ENCODE measurements at places on chromosomes 12 and 14.

DNA sequence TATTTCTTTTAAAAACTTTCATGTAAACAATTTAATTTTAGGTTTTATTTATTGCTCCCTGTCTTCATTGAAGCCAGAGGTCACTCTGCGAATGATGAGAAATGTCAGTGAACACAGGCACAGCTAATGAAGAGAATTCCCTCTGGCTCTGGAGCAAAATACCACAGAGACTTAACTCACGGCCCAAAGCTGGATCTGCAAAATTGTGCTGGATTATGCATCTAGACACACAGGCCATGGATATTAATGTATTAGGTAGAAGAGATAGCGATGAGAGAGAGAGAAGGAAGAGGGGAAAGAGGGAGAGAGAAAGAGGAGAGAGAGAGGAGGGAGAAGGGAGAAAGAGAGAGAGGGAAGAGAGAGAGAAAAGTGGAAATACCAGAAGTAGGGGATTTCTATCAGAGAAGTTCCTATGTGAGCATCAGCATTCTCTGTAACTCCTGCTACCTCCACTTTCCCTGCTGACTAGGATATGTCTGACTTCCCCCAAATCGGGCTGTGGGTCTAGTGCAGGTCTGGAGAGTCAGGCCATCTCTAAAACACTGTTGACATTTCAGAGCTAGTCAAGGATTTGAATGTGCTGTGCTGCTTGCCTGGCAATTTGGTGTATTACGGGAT, 3.7 kb downstream of the ARHGDIB start:
- DNase-seq, result no peak

- peak; percentile 12 for DNase-seq
Measured at GRCh38 chr14:81219759-81220579, 790 bp downstream of the GTF2A1 start.

GRCh38 chr12:75722714-75723200, 211.3 kb upstream of the KRR1 start:
- DNase-seq, result peak; percentile 3

- peak; percentile 36 for DNase-seq
Measured at GRCh38 chr14:61860294-61860918, 98.2 kb downstream of the SNAPC1 start.

DNA sequence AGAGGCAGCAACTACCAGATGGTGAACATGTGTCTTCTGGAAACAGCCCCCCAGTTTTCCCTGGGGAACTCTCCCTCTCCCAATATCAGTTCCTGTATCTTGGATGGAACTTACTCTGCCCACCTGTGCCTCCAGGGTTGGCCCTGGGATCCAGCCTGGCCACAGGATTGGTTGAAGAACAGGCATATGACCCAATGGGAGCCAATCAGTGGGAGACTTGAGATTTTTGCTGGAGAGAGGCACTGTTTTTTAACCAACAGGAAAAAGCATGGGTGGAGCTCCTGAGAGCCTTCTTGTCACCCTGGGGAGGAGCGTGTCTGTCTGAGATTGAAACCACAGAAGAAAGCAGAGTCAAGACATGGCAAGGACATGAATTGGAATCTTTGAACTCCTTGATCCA, 33.6 kb upstream of the COX6A1 start:
- DNase-seq, result no peak

- DNase-seq, result no peak
Measured at GRCh38 chr14:99909513-99910064, 116.4 kb downstream of the EML1 start.

DNA sequence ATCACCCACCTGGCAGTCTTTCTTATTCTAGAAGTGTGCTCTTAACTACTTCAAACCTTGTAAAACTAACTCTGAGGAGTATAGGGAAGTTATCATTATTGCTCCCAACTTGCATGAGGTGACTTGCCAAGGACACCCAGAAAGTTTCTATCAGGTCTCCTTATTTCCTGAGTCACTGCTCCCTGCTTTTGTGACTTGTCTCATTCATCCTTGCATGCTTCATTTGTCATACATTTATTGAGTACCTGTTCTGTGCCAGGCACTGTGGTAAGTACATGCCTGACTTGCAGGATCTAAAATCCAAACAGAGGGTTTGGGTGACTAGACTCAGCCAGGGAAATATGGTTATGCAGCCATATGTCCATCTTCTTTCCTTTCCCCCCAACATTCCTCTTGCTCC, 25.5 kb downstream of the CFAP251 start:
- DNase-seq, result no peak

DNA sequence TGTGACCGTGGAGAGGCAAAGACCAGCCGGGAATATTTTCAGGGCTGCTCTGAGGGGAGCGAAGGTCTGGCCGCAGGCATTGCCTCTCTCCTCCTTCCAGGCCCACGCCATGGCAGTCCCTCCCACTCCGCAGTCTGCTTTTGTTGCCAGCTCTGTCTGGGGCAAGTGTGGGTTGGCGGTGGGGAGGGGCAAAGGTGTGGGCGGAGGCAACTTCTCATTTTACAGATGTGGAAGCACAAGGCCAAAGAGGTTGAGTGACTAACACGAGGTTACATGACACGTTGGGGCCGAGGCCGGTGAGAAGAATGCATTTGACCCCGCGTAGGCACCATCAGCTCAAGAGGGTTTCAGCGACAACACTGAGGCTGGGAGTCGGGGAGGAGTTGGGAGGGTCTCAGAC, 6.1 kb upstream of the FAIM2 start:
- no peak for DNase-seq

- no peak for DNase-seq
Measured at GRCh38 chr14:103550451-103551337, 11.8 kb downstream of the BAG5 start.

DNA sequence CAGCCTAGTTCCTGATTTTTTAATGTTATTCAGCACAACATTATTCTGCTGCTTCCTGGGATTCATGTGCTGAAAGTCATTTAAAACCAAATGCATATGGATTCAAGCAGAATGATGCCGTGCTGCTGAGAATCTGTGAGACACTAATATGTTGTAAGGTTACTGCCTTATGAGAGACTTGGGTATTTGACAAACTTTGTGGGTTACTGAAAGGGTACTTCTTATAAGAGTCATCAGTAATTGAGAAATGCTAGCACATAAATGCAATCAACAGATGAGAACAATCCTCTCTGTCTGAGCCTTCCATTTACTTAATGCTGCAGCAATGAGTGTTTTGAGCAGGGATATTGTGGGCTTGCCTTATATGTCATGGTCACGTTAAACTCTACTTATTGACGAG, 175.7 kb downstream of the NPAS3 start:
- DNase-seq, result no peak

GRCh38 chr12:98575013-98575412, 18.5 kb upstream of the SLC25A3 start:
- no peak for DNase-seq

- no peak for DNase-seq
Measured at GRCh38 chr14:89435492-89435891, 18.5 kb upstream of the FOXN3 start.

DNA sequence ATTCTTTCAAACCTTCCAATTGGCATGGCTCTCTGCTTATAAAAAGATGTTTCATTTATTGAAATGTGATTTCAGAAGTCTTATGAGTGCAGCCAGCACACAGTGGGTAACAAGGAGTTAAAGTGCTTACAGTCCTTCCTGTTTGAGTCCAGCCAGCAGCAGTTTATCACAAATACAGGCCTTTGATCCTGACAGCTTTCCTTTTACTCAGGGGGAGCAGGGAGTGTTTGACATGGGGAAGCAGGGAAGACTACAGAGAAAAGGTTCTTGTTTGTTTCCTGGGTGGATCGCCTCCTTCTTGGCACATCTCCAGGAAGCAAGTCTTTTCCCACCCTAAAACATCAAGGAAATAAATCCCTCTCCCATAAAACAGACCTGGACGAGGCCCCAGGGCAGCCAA, 216.1 kb downstream of the MSRB3 start:
- DNase-seq, result no peak

- no peak for DNase-seq
Measured at GRCh38 chr12:50120953-50121352, 8.9 kb downstream of the COX14 start.

DNA sequence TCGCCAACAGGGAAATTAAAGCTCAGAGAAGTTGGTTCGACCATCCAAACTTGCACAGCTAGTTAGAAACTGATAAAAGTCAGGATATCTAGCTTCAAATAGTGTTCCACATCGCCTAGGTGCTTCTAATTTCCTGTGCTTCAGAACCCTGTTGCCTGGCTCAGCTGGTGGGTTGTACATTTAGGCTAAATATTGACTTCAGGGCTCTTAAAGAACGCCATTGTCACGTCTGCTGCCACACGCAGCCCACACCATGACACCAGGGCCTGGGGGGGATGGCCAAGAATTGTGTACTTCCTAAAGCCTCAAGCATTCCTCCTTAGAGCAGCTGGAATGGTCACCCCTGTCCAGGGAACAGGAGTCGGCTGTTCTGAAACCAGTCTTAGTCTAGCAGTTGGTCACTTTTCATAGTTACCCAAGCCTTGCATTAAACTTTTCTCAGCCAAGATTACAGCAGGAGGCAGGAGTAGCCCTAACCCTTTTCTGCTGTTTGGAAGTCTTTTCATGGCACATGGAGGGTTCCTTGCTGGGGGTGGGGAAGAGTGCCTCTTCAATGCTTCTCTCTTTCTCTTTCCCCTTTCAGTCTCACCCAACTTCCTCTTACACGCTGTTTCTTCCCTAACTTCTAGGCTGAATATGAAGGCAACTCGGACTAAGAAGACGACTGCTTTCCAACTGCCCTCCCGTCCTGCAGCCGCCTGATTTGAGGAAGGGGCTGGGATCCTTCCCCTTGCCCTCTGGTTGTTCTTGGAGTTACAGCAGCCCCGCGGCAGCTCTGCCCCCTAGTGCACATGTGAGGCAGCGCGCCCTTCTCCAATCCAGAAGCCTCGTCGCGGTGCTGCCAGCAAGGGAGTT, 17.1 kb downstream of the FOS start:
- peak; percentile 66 for DNase-seq

GRCh38 chr12:78494911-78495310, 369.7 kb upstream of the SYT1 start:
- no peak for DNase-seq

- DNase-seq, result no peak
Measured at GRCh38 chr12:468671-469389, 9.1 kb downstream of the B4GALNT3 start.

DNA sequence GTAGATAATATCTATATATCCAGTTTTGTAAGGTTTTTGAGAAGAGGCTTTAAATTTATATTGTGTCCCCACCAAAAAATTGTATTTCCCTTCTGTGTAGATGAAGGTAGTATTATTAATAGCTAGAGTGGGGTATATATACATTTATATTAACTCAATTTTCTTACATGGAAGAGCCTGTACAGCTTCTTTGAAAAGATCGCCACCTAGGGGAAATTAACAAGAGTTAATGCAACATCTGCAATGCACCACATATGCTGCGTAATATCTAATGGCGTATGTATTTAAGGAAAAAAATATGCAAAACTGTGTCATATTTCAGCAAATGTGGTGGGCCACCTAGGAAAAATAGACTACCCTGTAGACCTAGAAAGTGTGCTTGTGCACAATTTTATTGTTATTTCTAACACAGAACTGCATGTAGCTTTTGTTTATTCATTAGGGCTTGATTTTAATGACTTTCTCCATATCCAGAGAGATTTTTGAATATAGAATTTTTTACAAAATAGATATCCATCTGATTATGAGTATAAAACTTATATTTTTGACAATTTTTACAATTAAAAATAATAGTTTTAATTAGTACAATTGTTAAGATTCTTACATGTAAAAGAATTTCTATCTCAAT, 14.0 kb downstream of the CCER1 start:
- DNase-seq, result no peak

- no peak for DNase-seq
Measured at GRCh38 chr14:89957791-89958190, 2.1 kb downstream of the TDP1 start.

- DNase-seq, result no peak
Measured at GRCh38 chr12:10716704-10717315, 6.3 kb downstream of the YBX3 start.

DNA sequence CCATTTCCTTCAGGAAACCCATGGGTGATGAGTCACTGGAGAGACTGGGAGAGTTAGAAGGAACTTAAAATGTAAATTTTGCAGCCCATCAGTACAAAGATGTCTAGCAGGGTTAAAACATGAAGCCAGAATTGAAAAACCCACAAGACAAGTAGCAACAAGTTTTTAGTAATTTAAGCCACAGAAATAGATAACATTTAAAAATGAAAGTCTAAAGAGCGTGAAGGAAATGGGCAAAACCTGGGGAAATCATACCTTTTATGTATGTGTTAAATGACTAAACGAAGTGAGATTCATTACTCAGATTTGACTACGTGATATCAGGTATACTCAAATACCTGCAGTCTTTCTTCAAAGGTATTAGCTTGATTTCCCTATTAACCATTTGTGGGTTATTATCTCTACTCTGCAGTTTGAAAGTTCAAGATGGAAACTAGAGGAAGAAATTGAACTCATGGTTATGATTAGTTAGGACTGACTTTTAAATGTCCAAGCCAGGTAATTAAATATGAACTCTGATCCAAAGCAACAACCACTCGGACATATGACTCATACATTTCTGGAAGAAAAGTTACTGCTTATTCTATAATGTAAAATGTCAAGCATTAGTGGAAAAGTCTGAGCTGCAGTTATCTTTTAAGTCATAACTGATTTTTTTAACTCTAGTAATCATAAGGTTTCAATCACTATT, 84.1 kb downstream of the ITPR2 start:
- no peak for DNase-seq

GRCh38 chr14:104865631-104866441, 768 bp downstream of the CEP170B start:
- peak; percentile 30 for DNase-seq

- no peak for DNase-seq
Measured at GRCh38 chr14:52154992-52155650, 86.3 kb upstream of the NID2 start.

DNA sequence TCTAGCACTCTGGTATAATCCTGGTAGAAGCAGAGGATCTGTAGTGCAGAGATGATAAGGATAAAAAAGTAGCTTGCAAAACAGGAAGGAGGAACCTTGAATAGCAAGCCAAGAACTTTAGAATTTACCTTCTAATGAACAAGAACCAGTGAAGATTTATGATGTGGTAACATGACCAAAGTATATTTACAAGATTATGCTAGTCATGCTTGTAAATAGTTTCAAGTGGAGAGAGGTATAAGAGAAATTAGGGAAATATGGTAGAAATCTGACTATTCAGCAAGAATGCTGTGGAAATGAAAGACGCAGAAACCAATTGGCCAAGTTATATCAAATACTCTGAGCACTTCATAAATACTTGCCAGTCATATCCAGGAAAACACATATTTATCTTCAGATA, 47.8 kb downstream of the ERGIC2 start:
- no peak for DNase-seq
